ENCODE measurements at places on chromosomes 16 and 17.
A peak's percentile ranks its signal among the peaks of the same experiment; 100 is the strongest.

- DNase-seq, result no peak
Observed at GRCh38 chr17:8963647-8964258, 1.8 kb downstream of the PIK3R5 start.

GRCh38 chr17:164303-165235 is 16.9 kb downstream of the DOC2B start:
- DNase-seq, result peak; percentile 33

DNA sequence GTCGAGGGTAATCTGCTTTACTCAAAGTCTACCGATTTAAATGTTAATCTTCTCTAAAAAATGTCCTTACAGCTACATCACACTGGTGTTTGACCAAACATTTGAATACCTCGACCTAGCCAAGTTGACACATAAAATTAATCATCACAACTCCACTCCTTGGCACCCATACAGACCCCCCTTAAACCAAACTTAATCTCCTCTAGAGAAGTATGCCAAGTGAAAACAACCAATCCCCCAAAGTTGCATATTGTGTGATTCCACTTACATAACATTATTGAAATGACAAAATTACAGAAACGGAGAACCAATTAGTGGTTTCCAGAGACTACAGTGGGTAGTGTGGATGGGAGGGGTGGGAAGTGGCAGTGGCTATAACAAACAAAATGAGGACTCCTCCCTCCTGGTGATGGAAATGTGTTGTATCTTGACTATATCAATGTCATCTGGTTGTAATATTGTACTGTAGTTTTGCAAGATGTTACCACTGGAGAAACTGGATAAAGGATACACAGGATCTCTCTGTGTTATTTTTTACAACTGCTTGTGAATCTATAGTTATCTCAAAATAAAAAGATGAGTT is 39.4 kb downstream of the CAPNS2 start:
- no peak for DNase-seq

- DNase-seq, result no peak
Observed at GRCh38 chr16:5905935-5906334, 808.3 kb upstream of the EEF2KMT start.

- no peak for DNase-seq
Observed at GRCh38 chr17:76278268-76278908, 13.2 kb downstream of the UBALD2 start.

DNA sequence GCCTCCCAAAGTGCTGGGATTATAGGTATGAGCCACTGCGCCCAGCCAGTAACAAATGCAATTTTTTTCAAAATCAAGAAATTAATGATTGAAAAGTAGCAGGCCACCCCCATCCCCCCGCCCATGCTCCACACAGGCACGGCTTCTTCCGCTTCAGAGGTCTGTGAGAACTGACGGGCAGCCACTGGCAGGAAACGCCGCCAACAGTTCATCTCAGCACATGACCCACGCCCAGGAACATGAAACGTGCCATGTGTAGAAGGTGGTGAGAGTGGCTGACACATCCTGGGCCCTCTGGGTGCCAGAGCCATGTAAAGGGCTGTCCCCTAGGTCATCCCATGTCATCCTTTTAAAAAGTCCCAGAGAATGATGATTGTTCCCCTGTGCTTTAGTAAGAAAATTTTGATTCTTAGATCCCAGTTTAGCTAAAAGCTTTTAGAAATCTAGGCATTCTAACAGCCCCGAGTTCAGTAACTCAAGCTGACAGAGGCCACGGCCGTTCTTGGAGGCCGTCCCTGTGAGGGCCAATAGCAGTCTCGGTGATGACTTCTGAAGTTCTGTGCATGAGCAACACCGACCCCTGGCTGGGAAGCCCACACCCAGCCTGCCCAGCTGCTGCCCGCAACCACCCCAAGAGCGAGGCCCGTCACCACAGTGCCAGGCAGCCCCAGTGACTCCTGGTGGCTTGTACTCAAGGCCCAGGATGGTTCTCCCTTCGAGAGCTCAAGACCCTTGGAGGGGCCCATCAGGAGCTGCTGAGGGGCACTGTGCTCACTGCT is 52.1 kb downstream of the KLHDC4 start:
- no peak for DNase-seq

- no peak for DNase-seq
Observed at GRCh38 chr16:15915555-15916081, 27.2 kb upstream of the CEP20 start.

Measured in GDM1 (cell line).